ENCODE measurements at places on chromosomes 5 and 9. TPM values are rescaled to one million over a fixed set of nuclear protein-coding genes. Genes with fewer than 3 reads are reported as not detected.

GRCh38 chr5:179294891-179295777 is 50.1 kb downstream of the ADAMTS2 start:
- no peaks in the 10 kb centered on the region for H3K27me3 ChIP-seq
- no peak for DNase-seq
- H3K4me1 ChIP-seq, result peaks cover 5% of the 10 kb centered on the region
- no peaks in the 10 kb centered on the region for H3K36me3 ChIP-seq
- no peak overlapping the region for H3K27ac ChIP-seq

- peak overlapping the region; percentile 97 for H3K4me3 ChIP-seq
- H3K27me3 ChIP-seq, result no peaks in the 10 kb centered on the region
- DNase-seq, result no peak
- peaks cover 8% of the 10 kb centered on the region for H3K4me1 ChIP-seq
- peaks cover 23% of the 10 kb centered on the region for H3K36me3 ChIP-seq
- peak overlapping the region; percentile 98 for H3K27ac ChIP-seq
These were observed 909 bp downstream of the AFF4 start for GRCh38 chr5:132962429-132963021.

GRCh38 chr5:68220260-68220659 is 4.7 kb downstream of the PIK3R1 start:
- no peaks in the 10 kb centered on the region for H3K27me3 ChIP-seq
- DNase-seq, result no peak
- no peak overlapping the region for H3K27ac ChIP-seq

SLC36A2 gene
- total RNA-seq, result not detected

DNA sequence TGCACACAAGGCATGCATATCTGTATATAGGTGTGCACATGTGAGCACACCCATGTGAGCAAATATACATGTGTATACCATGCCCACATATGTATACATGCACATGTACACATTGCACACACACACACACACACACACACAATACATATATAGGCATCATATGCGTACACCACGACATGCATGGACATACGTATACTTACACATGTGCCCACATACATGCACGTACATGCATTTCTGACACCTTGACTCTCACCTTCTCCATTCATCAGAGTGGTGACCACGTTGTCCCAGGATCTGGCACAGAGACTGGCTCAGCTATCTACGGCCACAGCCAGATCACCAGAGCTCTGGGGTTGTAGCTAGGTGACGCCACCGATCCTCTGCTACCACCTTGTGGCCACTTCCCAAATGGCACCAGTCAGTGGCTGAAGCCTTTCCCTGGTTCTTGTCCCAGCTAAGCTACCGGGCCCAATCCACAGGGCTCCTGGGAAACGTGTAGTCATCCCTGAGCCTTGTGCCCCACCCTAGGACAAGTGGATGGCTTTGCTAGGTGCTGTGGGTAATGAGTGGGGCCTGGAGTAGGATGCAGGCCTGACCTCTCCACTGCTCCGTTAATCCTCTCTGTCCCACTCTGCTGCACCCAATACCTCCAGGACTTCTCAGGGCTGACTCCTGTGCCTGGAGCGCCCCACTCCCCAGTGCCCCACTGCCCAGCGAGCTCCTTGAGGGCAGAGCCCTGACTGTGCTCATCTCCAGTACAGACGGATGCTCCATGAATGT is 194.4 kb downstream of the RGS3 start:
- peaks cover 30% of the 10 kb centered on the region for H3K27me3 ChIP-seq
- peak; percentile 87 for DNase-seq
- no peak overlapping the region for H3K27ac ChIP-seq
- peaks cover 15% of the 10 kb centered on the region for H3K4me1 ChIP-seq
- H3K36me3 ChIP-seq, result no peaks in the 10 kb centered on the region

ANXA2R gene
- 0.74 TPM for total RNA-seq

DNA sequence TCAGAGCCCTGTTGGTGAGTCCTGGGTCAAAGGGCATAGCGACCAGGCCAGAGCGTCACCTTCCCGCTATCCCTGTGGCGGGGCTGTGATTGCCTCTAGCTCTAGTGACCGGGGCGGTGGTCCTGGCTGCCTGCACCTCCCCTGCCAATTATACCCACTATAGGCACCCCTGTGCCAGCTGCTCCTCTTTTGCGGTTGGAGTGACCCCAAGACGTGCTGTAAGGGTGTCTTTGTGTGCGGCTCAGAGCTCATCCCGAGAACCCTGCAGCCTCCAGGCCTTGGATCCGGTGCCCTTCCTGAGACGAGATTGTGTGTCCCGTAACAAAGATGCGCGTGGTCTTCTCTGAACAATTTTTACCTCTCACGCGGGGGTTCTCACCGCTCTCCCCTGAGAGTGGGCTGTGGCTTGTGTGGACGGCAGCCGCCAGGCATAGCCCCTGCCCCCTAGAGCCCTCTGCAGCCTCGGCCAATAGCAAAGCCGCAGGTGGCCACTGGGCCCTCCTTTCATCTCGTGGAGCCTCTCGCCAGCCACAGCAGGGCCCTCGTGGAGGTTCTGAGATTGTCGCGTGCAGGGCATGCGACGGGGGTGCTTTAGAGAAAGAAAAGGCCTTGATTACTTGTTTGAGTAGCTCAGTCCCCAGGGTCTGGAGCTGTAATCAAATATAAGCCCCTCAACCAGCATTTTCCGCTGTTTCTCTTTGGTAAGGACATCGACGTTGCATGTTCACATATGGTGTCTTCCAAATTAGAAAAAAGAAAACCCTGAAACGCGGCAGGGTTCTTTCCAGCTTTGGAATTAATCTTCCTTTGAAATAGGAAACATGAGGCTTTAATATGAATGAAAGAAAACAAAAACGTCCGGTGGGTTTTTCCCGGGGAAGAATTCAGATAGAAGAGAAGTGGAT is 10.7 kb downstream of the NKD2 start:
- no peaks in the 10 kb centered on the region for H3K36me3 ChIP-seq
- no peak for DNase-seq
- peak overlapping the region; percentile 10 for H3K4me3 ChIP-seq
- peaks cover 15% of the 10 kb centered on the region for H3K4me1 ChIP-seq

DNA sequence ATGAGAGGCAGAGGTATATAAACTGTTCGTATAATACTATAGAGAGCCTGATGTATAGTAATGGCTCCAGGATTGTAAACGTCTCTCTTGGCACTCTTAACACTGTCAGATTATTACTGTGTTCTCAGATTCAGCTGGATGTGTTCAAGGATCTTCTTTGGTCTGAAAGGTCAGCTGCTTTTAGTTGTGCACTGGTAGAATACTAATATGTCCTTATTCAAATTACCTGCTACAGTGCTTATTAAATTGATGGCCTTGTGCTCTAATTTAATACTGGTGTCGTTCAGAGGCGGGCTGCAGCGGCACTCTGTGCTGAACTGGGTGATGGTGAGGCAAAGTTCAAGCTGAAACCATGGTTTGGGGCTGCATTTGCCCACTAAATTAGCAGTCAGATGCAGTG is 216.7 kb upstream of the ARRDC3 start:
- DNase-seq, result no peak
- no peak overlapping the region for H3K4me3 ChIP-seq
- no peaks in the 10 kb centered on the region for H3K4me1 ChIP-seq
- no peak overlapping the region for H3K27ac ChIP-seq

DNA sequence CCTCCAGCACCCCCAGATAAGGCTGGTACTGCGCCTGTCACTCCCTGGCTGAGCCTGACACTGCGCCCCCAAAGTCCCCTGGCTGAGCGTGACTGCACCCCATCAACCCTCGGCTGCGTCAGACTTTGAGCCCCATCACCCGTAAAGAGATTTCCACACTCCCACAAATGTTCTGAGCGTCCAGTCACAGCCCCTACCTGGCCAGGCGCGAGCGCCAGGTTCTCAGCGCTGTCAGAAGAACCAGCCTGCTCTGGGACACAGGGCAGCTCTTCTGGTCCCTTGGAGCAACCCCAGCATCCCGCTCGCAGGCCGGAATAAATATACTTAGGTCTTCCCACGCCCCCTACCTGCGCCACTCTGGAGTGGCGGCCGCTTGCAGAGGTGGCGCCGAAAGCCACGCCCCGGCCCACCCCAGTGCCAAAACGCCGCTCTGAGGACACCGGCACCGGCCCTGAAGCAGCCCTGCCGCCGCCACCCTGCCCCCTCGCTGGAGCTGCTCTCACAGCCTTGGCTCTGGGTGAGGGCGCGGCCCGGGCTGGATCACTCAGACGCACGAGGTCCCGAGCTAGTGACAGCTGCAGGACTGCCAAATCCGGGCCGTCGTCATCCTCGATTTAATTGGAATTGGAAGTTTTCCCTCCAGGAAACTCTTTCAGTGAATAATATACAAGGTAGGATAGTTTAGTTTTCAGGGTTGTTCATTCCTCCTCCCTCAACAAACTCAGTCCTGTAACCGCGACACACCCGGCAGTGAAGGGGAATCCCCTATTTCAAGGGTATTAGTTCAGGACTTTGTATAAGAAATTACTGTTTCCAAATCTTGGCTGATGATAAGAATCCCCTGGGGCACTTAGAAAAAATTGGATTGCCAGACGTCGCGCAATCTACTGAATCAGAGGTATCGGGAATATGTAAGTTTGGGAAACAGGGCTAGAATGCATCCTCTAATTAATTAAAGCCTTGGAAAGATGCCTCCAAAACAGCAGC is 1.2 kb upstream of the CEMIP2 start:
- peak overlapping the region; percentile 96 for H3K4me3 ChIP-seq
- H3K27me3 ChIP-seq, result peaks cover 9% of the 10 kb centered on the region
- peaks cover 27% of the 10 kb centered on the region for H3K4me1 ChIP-seq
- DNase-seq, result peak; percentile 67
- no peaks in the 10 kb centered on the region for H3K36me3 ChIP-seq

DNA sequence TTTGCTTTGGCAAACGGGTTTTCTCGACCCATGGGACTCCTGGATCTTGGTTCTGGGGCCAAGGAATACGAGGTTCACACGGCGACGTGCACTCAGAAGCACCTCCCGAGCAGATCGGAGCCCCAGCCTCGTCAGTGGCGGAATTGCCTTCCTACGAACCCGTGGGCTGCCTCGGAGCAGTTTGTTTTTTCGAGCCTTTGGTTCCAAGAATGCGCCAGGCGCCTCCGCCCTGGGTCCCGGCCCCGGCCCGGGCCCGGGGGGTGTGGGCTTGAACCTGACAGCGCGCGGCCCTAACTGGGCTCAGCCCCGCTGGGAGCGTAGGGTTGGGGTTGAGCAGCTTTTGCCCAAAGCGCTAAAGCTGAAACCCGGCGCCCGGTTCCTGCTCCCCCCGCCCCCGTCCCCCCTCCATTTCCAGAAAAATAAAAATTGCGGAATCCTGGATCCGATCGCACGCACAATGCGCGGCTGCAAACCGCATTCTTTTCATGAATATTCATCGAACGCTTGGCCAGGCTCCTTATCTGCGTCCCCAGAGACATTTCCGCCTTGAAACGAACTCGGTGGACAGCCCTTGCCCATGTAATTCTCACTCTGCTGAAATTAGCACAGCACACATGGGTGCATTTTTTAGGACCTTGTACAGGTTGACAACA is 1.0 kb downstream of the BASP1 start:
- peak overlapping the region; percentile 98 for H3K4me3 ChIP-seq
- peak; percentile 72 for DNase-seq
- H3K27ac ChIP-seq, result peak overlapping the region; percentile 98
- peaks cover 28% of the 10 kb centered on the region for H3K36me3 ChIP-seq
- H3K27me3 ChIP-seq, result no peaks in the 10 kb centered on the region
- H3K4me1 ChIP-seq, result peaks cover 44% of the 10 kb centered on the region

DNA sequence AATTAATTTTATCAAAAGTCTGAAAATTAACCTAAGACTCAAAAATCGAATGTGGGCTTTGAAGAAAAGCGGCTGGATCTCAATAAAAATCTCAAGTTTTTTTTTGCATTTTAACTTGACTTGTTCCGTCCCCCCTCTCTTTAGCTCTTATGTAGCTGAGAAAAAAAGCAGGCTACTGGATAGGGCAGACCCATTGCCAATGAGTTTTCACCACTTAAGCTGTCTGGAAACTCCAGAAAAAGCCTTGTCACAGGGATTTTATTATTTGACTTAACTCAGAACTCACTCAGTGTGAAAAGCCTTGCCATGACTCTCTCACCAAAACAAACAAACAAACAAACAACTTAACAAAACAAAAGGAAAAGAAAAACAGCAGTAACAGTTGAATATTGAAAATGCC is 247.4 kb downstream of the CDH9 start:
- H3K4me1 ChIP-seq, result peaks cover 4% of the 10 kb centered on the region
- no peaks in the 10 kb centered on the region for H3K36me3 ChIP-seq
- no peak for DNase-seq

CD14 gene
- 0.17 TPM for total RNA-seq

DNA sequence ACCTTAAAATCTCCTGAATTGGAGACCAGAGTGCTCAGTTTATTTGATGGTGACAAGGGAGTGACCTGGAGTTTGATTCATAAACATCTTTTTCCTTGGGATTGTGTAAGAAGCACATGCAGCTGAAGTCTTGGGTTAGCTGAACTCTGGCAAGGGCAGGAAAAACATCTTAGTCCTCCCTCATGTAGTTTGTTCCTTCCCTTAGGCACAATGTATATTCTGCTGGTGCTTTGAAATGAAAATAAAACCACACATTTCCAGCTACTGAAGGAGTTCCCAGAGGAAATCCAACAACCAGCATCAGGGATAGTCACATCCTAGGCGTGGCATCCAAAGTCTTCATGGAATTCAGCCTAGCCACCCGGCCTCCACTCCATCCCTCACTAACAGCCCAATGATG is 95.2 kb upstream of the PAPPA start:
- H3K4me3 ChIP-seq, result no peak overlapping the region
- no peaks in the 10 kb centered on the region for H3K4me1 ChIP-seq
- no peak overlapping the region for H3K27ac ChIP-seq
- H3K27me3 ChIP-seq, result peaks cover 9% of the 10 kb centered on the region
- DNase-seq, result no peak

GRCh38 chr9:108197008-108197365 is 658.8 kb downstream of the ACTL7B start:
- H3K4me1 ChIP-seq, result no peaks in the 10 kb centered on the region
- H3K27me3 ChIP-seq, result peaks cover 14% of the 10 kb centered on the region
- H3K27ac ChIP-seq, result no peak overlapping the region
- DNase-seq, result no peak
- no peaks in the 10 kb centered on the region for H3K36me3 ChIP-seq
- no peak overlapping the region for H3K4me3 ChIP-seq

- H3K27me3 ChIP-seq, result peaks cover 26% of the 10 kb centered on the region
- H3K27ac ChIP-seq, result peak overlapping the region; percentile 64
- DNase-seq, result peak; percentile 81
- peak overlapping the region; percentile 88 for H3K4me3 ChIP-seq
These were observed 137.1 kb upstream of the SLC24A2 start for GRCh38 chr9:19925674-19926503.

RORB gene
- total RNA-seq, result 1.7 TPM

DNA sequence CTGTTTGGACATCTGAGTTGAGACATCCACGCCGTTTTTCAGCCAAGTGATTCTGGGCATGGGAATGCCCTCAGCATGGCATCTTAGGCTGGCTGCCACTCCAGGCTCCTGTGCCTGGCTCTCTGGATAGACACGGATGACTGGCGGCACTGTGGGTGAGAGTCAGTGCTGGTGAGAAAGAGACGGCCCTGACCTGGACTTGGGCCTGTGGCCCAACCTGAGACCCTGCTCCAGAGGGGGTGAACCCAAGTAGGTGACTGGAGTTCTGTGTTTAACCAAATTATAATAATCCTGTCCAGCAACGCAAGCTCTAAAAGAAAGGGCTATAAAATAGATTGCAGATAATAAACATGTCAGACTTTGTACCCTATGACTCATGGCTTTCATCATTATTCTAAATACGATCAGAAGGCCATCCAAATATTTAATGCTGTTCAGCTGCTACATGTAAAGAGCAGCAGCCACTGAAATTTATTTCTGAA is 173.9 kb downstream of the HSPA4 start:
- peak; percentile 39 for DNase-seq
- no peak overlapping the region for H3K27ac ChIP-seq
- no peaks in the 10 kb centered on the region for H3K27me3 ChIP-seq

QRFP gene
- total RNA-seq, result not detected
